ENCODE measurements at places on chromosomes 6 and 20.

- no peak for DNase-seq
Measured at GRCh38 chr6:113182370-113183141, 674.6 kb upstream of the MARCKS start.

- DNase-seq = no peak
Measured at GRCh38 chr6:54072635-54073313, 38.5 kb upstream of the MLIP start.

- DNase-seq = no peak
Measured at GRCh38 chr6:107970255-107970654, 12.2 kb upstream of the SEC63 start.

GRCh38 chr20:56985066-56985685, 281.3 kb downstream of the BMP7 start:
- DNase-seq = no peak

- no peak for DNase-seq
Measured at GRCh38 chr6:37845026-37845911, 25.7 kb downstream of the ZFAND3 start.

DNA sequence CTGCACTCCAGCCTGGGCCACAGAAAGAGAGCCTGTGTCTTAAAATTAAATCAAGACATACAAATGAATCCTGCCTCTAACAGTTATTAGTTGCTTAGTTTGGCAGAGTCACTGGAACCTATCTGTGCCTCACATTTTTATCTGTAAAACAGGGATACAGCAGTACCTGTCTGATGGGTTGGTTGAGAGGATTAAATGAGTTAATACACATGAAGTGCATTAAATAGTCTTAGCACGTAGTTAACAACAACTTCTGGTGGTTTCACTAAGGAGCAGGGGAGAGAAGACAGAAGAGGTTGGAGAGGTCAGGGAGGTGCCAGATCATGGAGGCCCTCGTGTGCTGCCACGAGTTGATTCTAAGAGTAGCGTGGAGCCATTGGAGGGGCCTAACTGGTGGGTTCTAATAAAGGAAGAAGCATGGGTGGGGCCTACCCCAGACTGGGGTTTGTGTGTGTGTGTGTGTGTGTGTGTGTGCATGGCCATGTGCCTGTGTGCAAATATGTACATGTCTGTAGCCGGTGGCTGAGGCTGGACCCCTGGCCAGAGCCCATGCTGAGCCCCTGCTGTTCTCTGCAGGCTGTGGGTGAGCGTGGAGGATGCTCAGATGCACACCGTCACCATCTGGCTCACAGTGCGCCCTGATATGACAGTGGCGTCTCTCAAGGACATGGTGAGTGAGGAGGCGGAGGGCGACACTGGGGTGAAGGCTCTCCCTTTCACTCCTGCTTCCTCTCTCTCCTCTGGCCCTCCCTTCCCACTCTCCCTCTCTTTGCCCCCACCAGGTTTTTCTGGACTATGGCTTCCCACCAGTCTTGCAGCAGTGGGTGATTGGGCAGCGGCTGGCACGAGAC, 9.1 kb downstream of the RBCK1 start:
- no peak for DNase-seq

- DNase-seq = no peak
Measured at GRCh38 chr6:89023591-89024441, 56.7 kb upstream of the PNRC1 start.

DNA sequence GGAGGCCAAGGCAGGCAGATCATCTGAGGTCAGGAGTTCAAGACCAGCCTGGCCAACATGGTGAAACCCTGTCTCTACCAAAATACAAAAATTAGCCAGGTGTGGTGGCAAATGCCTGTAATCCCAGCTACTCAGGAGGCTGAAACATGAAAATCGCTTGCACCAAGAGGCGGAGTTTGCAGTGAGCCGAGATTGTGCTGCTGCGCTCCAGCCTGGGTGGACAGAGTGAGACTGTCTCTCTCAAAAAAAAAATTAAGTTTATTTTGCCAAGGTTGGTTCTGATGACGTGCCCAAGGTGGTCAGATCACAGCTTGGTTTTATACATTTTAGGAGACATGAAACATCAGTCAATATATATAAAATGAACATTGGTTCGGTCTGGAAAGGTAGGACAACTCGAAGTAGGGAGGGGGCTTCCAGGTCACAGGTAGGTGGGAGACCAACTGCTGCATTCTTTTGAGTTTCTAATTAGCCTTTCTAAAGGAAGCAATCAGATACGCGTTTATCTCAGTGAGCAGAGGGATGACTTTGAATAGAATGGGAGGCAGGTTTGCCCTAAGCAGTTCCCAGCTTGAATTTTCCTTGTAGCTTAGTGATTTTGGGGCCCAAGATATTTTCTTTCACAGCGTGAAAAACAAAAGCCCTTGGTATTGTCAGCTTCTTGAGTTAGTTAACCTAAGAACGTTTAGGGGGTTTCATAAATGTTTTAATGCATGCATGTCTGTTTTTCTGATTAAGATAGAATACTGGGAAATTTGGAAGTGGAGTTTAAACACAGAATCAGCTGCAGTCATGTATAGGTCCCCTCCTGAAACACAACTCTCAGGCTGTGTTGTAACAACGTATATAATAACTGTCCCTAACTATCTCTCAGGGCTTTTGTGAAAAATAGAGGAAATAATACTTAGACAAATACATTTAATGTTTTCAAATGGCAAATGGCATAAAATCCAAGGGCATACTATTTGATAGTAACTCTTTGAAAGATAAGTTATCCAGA, 16.7 kb downstream of the ACOT13 start:
- no peak for DNase-seq

DNA sequence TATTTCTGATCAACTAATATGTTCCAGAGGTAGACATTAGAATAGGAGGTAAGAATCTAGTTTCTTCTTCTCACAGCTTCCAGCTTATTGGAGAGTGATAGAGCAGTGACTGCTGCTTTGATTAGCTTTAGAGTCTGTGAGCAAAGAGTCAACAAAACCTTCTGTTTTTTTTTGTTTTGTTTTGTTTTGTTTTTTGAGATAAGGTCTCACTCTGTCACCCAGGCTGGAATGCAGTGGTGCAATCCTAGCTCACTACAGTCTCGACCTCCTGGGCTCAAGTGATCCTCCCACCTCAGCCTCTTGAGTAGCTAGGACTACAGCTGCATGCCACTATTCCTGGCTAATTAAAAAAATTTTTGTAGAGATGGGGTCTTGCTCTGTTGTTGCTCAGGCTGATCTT, 39.3 kb downstream of the TSBP1 start:
- DNase-seq = no peak

DNA sequence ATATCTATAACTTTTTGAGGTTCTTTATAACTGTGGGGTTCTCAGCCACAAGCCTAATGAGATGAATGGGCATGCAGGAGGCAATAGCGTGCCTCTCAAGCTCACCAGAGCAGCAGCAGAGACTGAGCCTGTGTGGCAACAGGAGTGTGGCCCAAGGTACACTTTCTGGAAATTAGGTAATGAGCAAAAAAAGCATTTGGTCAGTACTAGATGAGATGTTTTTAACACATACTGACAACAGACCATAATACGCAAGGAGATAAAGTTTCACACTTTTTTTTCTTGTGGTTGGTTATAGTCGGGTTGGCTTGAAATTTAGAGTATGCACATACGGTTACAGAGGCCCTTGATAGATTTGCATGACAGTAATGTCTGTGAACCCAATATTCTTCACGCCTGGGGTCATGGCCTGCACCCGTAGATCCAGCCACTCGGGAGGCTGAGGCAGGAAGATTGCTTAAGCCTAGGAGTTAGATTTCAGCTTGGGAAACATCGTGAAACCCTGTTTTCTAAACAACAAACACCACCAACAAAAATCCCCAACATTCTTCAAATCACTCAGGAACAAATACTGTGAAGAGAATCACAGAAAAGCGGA, 300.1 kb downstream of the GMDS start:
- no peak for DNase-seq

DNA sequence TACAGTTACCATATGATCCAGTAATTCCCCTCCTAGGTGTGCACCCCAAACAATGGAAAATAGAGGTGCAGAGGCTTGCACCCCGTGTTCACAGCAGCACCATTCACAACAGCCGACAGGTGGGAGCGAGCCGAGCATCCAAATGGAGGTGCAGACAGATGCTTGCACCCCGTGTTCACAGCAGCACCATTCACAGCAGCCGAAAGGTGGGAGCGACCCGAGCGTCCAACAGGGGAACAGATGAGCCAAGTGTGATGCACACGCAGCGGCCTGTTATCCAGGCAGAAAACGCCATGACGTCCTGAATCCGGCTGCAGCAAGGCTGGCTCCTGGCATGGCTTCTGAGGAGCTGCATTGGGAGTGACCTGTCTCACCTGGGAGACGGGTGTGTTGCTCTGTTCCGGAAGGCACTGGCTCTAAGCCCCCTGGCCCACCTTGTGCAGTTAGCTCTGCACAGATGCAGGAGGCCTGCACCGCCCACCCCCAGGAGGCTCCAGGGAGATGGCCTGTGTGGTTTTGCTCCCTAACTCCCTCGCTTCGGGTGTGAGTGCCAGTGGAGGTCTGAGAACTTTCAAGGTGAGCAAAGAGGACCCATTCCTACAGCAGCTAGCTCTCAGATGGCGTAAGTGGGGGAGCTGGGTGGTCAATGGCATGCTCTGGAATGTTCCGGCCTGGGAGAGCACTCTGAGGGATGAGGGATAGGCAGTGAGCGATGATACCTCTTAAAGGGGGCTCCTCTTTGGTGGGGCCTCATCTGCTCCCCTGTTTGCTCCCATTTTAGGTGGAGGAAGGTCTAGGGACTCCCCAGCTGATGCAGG, 47.8 kb upstream of the FRMD1 start:
- DNase-seq = no peak

DNA sequence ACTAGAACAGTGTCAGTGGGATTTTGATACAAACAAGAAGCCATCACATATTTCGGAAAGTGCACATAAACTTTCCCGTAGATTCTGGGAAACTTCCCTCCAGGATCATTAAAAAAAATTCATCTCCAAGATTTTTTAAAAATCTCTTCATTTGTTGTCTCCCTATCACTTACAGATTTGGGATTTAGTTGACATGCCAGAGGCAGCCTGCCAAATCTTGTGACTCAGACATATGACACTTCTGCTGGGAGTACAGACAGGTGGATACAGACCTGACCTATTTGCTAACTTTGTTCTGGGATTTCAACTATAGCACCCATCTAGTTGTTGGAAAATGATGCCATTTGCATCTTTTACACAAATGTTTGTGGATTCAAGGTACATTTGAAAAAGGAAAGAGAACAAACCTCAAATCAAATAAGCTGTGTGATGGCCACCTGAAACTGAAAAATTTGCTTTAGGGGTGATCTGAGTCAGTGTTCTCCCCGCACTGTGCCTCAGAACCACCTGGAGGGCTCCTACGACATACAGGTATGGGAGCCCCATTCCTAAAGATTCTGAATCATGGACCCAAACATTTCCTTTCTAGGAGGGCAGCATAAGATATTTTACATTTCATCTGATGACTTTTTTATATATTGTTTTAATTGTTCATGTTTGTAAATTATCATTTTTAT, 21.9 kb upstream of the CD2AP start:
- no peak for DNase-seq

- no peak for DNase-seq
Measured at GRCh38 chr20:38209054-38209675, 44.1 kb upstream of the TGM2 start.
